ENCODE measurements at places on chromosomes 7 and 10. TPM values are rescaled to one million over a fixed set of nuclear protein-coding genes. Genes with fewer than 3 reads are reported as not detected.
A peak's percentile ranks its signal among the peaks of the same experiment; 100 is the strongest.

DNA sequence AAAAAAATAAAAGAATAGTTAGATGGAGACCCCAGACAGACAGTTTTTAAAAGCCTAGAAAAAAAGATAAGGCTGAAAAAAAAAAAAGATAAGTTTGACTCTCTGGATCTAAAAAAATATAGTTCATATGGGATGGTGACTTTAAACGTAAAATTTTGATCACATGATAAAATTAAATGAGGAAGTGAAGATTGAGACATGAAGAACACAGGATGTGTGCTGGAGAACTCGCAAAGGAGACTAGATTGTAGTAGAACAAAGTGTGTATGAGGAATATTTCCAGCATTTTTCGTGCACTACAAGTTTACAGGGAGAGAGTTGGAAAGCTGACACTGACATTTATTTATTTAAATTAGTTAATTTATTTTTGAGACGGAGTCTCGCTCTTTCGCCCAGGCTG, 286.4 kb downstream of the PRPF18 start:
- peak; percentile 66 for DNase-seq

- DNase-seq = no peak
These were observed 121.6 kb downstream of the OAT start for GRCh38 chr10:124296813-124297788.

GRCh38 chr7:48035967-48036478, 680 bp downstream of the C7orf57 start:
- DNase-seq = peak; percentile 18

- DNase-seq = no peak
These were observed 58.0 kb downstream of the NEBL start for GRCh38 chr10:20839141-20839540.

DNA sequence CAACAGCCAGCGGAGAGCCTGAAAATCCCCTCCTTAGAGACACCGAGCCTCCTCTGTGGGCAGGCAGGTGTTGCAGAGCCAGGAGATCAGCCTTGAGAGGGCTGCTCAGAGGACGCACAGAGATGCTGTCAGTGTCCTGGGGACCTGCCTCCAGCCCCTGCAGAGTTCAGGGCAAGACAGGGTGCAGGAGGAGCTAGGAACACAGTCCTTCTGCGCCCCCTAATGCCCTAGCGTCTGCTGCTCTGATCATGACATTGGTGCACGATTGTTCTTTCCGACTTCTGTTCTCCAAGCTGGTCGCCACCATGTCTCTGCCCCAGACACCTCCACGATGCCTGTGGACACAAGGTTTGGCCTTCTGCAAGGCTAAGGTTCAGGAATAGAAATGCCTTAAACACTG, 613.7 kb upstream of the MKI67 start:
- DNase-seq = no peak

DNA sequence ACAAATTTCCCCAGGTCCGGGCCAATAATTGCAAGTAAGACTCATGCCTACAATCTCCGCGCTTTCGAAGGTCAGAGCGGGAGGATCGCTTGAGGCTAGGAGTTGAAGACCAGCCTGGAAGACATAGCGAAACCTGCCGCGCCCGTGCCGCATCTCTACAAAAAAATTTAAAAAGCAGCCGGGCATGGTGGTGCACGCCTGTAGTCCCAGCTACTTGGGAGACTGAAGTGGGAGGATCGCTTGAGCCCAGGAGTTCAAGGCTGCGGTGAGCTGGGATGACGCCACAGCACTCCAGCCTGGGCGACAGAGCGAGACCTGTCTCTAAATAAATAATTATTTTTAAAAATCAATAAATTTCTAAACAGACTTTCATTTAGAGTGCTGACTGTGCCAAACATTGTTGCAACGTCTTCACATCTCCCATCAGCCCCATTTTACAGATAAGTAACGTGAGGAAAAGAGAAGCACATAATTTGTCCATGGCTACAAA, 494 bp upstream of the CFAP43 start:
- no peak for DNase-seq

CALHM1 gene
- polyA plus RNA-seq = not detected

- DNase-seq = no peak
These were observed 92.3 kb upstream of the PRPS1L1 start for GRCh38 chr7:18119985-18120384.

MYL7 gene
- polyA plus RNA-seq = not detected

PITRM1 gene
- 15.3 TPM for polyA plus RNA-seq

DNA sequence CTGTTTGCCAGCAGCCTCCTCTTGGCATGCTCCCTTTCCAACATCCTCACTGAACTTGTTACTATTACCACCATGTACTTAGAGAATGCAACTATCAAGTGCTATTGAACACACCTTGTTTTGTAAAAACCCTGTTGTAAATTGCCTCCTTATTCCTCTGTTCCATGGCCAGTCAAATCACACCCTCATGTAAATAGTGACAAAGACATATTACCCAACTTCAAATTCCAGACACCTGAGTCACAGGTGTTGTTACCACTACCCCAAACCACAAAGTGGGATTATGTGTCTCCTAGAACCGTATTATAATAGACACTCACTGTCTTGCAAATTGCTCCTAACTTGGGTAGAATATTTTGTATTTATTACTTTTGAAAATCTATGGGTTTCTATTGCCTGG, 263.2 kb upstream of the C7orf33 start:
- DNase-seq = no peak

- no peak for DNase-seq
These were observed 224.7 kb upstream of the ADARB2 start for GRCh38 chr10:1961989-1962388.

GRCh38 chr7:149074116-149074885, 16.2 kb downstream of the ZNF786 start:
- no peak for DNase-seq

CNNM1 gene
- polyA plus RNA-seq = not detected

CDC123 gene
- polyA plus RNA-seq = 76.0 TPM

DNA sequence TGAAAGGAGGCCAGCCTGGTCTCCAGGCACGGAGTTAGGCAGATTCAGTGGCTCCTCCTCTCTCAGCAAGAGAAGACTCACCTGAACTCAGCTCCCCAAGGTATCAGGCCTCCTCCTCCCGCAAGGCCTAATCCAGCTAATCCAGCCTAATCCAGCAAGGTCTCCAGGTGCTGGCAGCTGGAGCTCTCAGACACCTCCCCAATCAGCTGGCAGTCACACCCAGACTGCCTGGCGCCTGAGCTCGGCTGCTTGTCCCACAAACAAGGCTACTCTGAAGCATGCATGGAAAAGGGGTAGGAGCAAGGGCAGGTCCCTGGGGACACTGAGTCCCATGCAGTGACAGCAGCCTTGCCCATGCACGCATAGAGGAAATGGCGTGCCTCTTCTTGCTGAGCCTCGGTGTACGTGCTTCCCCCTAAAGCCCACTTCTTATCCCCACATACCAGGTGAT, 3.3 kb upstream of the OPN4 start:
- DNase-seq = no peak

DNA sequence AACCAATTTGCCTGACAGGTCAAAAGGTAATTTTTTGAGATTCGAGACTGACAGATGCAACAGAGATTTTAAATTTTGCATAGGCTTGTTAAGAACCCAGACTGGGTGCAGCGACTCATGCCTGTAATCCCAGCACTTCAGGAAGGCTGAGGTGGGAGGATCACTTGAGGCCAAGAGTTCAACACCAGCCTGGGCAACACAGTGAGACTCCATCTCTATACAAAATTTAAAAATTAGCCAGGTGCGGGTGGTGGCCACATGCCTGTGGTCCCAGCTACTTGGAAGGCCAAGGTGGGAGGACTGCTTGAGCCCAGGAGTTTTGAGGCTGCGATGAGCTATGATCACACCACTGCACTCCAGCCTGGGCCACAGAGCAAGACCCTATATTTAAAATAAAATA, 34.6 kb downstream of the AMZ1 start:
- DNase-seq = no peak

DNA sequence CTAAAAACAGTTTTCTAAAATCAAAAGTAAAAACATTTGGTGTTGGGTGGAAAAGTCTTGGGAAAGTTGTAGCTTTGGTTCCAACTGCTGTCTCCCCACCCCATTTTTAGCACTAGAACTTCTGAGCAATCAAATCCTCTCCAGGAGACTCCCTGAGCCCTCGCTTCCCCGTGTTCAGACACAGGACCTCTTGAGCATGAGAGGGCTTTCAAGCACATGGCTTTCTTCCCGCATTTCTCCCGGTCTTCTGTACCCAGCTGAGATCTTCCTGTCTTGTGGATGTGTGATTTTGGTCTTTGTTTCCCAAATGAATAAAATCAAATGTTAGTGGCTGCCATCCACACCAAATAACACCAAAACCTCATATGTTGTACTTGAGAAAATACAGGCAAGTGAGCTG, 5.0 kb downstream of the CXCL12 start:
- DNase-seq = no peak

ZNF212 gene
- 1.6 TPM for polyA plus RNA-seq

PRPS1L1 gene
- polyA plus RNA-seq = not detected

DNA sequence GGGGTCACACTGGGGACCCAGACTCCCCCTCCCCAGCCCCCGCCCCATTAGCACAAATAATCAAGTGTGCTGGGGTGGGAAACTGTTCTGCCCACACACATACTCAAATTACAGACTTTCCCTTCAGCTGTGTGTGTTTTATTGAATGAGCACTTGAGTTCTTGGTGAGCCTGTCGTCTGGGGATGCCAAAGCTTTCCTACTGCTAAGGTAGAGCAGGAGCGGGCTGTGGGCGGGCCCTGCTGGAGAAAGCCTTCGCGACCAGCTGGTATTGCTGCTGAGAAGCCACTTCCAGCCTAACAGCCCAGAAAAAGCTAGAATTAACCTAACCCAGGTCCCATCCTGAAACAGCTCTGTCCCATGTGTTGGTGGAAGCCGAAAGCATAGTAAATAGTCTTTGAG, 87.0 kb upstream of the KMT2E start:
- no peak for DNase-seq

- no peak for DNase-seq
These were observed 148.2 kb upstream of the WNT16 start for GRCh38 chr7:121180436-121181063.

DNA sequence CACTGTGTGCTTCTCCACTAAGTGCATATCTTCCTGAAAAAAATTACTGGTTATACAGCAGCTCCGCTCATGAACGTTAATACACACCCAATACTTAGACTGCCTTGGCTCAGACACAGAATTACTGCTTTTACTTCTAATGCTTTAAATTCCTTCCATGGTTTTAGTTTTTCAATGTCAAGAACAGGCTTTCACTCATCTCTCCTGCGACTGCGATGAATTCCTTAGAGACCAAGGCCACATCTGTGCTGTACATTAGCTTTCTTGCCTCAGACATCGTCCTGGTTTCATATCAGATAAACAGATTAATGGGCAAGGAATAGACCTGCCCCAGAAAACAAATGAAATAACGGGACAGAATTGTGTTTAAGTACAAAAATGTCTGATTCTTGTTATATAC, 120.2 kb downstream of the CYP26A1 start:
- DNase-seq = no peak

GRCh38 chr7:133330085-133330484, 77.2 kb downstream of the EXOC4 start:
- no peak for DNase-seq

ANKRD30A gene
- not detected for polyA plus RNA-seq

OGDHL gene
- not detected for polyA plus RNA-seq

RTKN2 gene
- polyA plus RNA-seq = 0.07 TPM

DNA sequence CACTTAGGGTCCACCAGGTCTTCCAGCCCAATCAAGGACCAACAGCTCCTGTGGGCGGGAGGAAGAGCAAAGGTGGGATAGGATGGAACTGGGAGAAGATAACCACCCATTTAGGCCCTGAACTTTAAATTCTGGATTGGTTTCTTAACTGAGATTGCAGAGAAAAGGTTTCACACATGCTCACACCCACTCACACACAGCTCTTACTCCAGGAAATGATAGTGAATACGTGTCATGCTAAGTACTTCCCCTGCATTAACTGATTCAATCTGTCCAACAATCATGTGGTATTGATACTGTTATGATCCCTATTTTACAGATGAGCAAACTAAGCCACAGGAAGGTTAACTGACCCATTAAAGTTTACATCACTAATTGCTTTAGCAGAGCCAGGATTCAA, 4.6 kb upstream of the CYP3A4 start:
- DNase-seq = no peak

GIMAP5 gene
- polyA plus RNA-seq = 14.4 TPM

Data from CD14-positive monocyte (primary cell).